ENCODE measurements at places on chromosomes 2 and 18.

- no peak for DNase-seq
These were observed 15.0 kb upstream of the TTR start for GRCh38 chr18:31576670-31577069.

- no peak for DNase-seq
These were observed 343.5 kb upstream of the KLHL29 start for GRCh38 chr2:23041443-23041842.

DNA sequence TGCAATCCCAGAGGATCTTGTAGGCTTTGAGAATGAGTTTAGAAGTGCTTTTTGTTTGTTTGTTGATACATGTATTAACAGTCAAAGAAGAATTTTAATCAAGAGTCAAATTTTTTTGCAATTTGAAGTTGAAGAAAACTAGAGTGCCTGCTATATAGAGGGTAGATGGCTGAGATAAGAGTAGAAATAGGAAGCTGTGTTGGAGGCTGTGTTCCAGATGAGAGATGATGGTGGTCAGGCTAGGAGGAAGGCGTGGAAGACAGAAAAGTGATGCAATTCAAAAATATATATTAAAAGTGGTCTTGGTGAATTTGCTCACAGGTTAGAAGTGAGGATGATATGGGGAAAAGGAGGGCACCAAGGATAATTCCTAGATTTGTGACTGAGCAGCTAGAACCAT lies 978.3 kb downstream of the BCL11A start:
- DNase-seq, result no peak

DNA sequence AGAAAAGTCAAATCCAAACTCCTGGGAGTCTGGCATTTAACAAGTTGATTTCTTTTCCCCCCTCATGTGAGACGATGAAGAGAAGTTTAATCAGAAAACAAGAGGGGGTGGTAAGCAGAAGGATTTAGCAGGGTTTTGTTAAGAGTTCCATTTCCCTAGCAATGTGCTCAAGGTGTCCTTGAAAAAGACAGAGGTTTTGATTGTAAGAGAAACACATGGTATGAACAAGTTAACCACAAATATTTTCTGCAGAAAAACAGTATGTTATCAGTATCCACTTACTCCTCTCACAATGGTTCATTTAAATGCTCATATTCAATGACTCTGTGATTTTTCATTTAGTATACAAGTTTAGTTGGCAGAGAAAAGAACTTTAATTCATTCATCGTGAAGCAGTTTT lies 26.8 kb downstream of the LAMA1 start:
- no peak for DNase-seq

GRCh38 chr18:76421685-76422078 lies 73.4 kb downstream of the ZNF516 start:
- DNase-seq, result no peak

DNA sequence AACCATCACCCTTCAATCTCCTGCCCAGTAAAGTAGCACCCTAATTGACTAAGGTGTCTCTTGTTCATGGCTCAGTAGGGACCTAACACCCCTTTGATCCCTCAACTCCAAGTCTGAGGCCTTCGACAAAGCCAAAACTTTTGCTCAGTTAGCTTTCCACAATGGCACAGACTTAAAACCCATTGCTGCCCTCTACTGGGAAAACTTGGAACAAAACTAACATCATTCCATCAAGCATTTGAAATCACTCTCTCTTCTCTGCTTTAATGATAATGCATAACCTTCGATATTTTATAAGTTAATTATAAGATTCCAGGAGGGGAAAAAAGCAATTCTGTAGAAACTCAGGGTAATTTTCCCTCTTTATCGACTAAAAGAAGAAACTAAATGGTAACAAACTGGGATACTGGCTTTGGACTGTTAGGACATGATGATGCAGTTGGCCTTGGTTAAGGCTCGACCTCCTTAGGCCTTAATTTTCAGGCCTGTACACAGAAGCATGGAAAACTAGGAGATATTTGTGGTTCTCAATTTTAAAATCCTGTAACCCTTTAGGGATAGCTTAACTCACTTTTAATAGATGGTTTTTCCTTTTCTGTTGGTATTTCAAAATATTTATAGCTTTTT lies 127.8 kb downstream of the STK39 start:
- no peak for DNase-seq

DNA sequence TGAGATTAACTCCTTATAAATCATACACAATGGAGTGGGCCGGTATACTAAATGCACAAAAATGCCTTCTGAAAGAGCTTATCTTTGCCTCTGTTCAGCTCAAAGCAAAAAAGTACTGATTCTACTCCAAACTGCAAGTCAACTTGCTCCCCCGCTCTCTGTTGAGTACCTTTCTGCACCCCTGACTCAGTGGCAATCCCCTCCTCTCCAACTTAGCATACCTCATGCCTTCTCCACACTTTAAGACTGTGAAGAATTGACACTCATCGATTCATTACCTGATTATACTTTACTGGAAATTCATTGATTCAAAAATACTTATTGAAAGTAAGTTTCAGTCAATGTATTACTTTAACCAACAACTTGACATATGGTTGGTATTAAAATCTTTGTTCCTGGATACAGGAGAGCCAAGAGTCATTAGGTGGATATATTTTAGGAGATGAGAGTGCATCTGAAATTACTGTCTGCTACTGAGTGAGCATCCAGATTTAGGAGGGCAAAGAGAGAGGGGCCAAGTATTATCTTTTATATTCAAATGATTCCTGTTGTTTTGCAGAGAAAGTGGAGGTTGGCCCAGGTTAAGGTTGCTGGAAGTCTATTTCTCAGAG lies 187.7 kb downstream of the ICOS start:
- no peak for DNase-seq

GRCh38 chr2:172571245-172571644 lies 15.4 kb downstream of the PDK1 start:
- no peak for DNase-seq

DNA sequence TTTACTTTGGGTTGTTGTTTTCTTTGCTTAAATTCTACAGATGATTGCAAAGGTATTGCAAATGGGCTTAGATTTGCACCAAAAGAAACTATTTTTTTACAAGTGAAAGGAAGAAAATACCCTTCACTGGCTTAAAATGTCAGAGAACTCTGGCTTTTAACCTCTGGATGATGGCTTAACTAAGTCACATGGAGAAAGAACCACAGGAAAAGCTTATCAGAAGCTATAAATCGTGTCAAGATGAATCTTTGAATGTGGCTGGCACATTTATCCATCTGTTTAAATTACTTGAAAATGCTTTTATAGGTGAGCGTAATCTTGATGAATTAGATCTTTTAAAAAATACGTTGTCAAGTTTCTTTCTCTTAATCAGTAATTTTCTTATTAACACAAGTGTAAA lies 32.0 kb upstream of the CCDC178 start:
- DNase-seq, result no peak
